ENCODE measurements at places on chromosomes 1 and 21.

GRCh38 chr1:175225805-175226129, 33.2 kb upstream of the KIAA0040 start:
- no peak for DNase-seq

- DNase-seq: peak; percentile 26
These were observed 33.4 kb downstream of the FAM78B start for GRCh38 chr1:166133276-166133841.

- DNase-seq: no peak
These were observed 264.8 kb upstream of the DUSP10 start for GRCh38 chr1:222006715-222007114.

- no peak for DNase-seq
These were observed 20.8 kb upstream of the LAPTM5 start for GRCh38 chr1:30778154-30778978.

GRCh38 chr1:31617916-31618746, 642 bp downstream of the HCRTR1 start:
- peak; percentile 56 for DNase-seq

DNA sequence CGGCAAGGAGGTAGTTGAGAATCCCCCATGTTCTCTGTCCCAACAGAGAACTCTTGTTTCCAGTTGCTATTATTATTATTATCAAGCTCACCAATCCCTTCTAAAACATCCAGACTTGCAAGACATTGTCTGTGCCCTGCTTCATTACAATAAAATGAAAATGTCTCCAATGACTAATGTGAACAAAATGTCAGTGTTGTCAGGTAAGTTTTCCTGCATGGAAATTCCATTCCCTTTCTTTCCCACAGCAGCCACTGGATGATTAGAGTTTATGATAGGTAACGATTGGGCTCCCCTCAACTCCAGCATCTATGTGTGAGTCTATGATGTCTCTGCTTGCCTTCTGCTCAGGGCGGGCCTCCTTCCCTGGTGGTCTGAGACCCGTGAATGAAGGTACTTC, 8.9 kb upstream of the DYRK1A start:
- DNase-seq: no peak

DNA sequence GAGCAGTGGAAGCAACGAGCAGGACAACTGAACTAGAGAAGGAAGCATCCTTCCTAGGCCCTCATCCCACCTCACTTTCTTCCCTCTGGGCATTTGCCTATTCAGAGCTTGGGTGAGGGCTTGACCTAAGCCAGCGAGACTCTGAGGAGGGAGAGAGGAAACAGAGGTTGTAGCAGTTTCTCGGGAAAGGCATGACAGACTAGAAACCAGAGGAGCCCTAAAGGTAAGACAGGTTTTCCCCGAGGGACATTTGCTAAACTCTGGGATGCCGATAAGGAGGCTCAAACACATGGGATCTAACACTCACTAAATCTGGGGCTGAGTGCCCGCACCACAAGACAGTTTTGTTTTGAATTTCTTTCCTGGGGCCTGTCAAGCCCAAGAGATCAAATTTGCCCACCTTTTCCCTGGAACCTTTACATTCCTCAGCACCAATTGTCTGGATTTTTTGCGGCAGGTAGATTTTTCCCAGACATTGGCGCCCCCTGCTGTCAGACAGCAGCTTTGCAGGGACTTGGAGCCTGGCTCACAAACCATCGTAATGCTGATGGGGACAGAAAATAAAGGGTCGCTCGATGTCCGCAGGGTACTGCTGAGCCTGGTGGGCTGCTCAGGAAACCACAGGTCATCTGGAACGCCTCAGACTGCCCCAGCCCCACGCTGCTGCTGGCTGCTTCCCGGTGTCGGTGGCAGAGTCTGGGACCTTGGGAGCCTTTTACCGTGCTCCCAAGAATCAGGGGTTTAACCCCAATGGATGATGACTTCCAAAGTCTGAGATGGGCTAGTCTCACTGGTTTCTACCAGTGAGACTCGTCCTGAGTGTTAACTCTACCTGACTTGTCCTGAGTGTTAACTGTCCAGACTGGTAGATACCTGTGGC, 23.4 kb upstream of the TSPAN2 start:
- peak; percentile 56 for DNase-seq

- DNase-seq: no peak
These were observed 18.0 kb downstream of the NADK start for GRCh38 chr1:1760345-1760650.

DNA sequence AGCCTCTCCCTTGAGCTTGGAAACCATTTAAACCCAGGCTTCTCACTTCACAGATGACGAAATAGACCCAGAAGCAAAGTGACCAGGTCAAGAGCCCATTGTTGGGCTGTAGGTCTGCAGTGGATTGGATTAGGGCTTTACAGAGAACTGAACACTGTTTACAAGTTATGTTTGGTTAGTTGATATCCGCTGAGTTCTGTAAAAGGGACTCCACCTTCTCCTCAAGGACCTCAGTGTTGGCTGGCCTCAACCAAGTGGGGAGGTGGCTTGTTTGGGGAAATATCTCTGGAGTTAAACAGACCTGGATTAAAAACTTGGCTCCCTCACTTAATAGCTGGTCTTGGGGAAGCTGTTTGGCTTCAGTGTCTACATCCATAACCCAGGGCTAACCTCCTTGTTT, 88.1 kb downstream of the UCK2 start:
- DNase-seq: no peak

DNA sequence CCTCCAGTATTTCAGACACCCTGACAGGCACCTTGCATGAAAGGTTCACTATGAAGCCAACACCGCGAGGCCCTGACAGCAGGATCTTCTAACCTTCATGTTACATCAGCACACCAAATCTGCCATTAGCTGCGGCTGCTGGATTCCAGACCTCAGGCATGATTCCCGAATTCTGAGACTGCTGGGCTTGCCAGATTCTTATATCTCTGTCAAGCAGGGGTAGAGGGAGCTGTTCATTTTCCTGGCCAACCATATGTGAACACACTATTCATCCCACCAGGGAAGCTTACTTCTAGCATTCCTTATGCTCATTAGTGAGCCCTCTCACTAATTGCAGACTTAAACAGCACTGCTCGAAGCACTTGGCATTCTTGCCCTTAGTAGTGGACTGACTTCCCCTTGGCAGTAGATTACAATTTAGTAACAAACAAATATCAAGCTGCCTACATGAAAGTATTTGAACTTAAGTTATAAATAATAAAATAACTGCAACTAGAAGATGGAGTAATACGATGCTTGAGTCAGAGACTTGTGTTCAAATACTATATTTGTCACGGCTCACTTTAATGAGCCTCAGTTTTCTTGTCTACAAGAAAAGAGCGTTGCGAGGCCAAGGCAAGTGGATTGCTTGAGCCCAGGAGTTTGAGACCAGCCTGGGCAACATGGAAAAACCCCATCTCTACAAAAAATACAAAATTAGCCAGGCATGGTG, 43.3 kb downstream of the NID1 start:
- no peak for DNase-seq

DNA sequence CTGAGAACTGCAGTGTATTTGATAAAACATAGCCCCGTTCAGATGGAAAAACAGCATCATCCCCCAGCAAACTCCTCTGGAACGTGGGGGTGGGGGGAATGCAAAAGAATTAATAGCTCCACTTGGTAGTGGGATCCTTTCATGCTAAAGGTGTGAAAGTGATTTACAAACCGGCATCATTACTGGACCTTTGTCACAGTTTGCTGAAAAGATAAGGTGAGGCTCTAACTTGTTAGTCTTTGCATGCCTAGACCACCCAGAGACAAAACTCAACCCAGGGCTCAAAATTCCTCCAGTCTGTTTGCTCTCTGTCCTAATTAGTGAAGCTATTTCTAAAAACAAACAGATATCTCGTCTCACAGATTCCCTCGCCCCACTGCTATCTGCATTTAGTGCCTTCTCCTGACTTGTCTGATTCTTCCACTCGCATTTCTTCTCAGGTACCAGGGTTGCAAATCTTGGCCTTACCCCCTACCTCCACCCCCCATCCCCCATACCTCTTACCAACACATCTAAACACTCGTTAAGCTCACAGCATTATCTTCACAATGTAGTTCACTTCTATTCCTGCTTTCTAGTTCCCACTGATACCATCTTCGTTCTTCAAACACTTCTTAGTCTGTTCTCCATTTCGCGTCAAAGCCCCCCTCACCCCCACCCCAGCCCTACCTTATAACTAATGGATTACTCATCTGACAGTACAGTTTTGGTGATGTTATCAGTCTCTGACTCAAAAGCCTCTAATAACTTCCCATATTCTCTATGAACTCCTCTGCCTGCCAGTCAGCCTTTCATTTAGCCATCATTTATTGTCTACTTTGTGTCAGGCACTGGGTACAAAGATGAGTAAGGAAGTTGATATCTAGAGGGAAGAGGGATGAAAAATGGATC, 11.8 kb downstream of the IER5 start:
- no peak for DNase-seq

All from activated naive CD4-positive, alpha-beta T cell treated with anti-CD3 and anti-CD28 coated beads, Interleukin-2, amount 10 ng/mL, durations not matched to agents 7 days and 5 days (primary cell).